ENCODE measurements at places on chromosomes 12 and 14.

DNA sequence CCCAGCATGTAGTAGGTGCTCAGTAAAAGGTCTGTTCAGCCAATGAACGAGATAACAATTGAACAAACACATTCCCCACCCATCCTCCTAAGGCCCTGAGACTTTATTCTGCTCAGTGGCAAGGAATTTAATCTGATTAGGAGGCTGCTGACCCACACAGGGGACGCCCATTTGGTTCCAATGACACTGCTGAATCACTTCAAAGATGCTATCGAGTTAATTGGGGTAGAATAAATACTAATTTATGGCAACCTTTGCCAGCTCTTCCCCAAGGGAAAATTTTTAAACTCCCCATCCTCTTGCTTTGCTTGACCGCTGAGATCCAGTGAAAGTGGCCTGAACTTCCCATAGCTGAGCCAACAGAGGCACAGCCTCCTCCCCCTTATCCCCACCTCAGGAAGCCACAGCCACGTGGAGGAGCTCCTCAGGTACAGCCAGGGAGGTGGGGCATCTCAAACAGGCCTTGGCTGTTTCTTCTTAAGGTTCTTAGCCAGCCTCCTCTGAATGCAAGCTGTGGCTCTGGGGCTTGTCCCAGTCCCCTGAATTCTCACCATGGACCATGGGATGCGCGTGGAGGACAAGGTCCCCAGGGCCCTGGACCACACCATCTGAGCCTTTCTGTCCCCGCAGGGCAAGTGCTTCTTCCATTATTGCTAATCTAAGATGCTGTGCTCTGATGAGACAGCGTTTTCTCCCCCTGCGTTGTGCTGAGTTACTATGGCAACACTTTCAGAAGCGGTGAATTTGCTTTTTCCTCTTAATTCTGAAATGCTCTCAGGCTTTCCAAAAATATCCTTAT lies 26.7 kb downstream of the C14orf132 start:
- DNase-seq = no peak

DNA sequence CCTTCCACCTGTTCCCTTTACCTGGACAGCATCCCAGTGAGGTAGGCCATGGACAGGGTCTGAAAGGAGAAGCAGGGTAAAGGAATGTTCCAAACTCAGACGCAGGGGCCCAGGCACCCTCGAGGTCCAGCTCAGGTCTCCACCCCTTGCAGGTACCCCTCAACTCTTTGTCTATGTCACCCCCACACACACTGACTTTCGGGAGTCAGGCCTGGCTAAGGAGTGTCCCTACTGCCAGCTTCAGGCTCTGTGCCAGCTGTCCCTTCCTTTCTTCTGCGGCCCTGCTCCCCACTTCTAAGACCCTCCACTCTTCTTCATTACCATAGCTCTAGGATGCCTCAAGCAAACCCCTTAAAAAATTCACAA lies 13.6 kb downstream of the FAIM2 start:
- no peak for DNase-seq

DNA sequence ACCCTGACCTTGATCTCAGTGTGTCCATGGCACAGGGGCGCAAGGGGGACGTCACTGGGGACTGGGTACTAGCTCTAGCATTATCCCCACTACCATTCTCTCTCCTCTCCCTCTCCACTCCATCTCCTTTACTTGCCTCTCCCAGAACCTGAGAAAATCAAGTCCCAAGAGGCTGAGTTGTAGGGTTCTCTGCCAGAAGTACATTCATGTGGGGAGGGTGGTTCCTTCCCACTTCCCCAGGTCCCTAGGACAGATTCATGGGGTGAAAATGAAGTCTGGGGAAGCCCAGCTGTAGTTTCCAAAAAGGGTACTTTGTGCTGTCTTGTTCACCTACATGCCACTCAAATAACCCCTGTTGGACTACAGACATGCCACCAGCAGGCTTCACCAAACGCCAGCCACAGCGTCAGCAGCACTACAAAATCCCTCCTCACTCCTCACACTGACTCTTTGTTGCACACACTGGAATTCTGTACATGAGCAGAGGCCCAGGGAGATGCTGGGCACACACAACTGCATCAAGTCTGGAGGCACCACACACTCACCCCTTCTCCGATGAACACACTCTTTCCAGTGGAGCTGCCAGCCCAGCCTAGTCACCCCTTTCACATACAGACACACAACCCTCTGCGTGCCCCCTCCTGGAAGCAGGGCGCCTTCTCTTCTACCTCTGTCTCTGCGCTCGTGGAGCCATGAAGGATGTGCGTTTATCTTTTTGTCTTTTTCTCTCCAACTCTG lies 6.9 kb downstream of the RARG start:
- no peak for DNase-seq

DNA sequence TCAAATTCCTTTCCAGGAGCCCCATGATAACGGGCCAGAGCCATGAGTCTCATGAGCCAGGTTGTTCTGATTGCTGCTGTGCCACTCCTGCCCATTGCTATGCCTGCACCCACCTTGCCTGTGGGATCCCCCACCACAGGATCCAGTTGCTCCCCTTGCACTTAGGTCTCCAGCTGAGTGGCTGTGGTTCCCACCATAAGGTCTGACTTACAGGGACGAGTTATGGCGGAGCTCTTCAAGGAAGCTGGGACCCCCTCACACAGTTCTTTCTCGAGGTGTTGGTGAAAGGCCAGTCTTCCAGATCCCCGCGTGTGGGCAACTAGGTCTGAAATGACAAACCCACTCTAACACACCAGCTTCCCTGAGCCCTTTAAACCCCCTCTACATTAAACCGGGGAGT lies 111.9 kb upstream of the C14orf180 start:
- DNase-seq = no peak

- DNase-seq = peak; percentile 87
Measured at GRCh38 chr12:6700646-6701051, at the start of gene PIANP. PIANP (minus strand) TSS chr12:6700815; CDS start chr12:6698061, 2,754 bp downstream.

DNA sequence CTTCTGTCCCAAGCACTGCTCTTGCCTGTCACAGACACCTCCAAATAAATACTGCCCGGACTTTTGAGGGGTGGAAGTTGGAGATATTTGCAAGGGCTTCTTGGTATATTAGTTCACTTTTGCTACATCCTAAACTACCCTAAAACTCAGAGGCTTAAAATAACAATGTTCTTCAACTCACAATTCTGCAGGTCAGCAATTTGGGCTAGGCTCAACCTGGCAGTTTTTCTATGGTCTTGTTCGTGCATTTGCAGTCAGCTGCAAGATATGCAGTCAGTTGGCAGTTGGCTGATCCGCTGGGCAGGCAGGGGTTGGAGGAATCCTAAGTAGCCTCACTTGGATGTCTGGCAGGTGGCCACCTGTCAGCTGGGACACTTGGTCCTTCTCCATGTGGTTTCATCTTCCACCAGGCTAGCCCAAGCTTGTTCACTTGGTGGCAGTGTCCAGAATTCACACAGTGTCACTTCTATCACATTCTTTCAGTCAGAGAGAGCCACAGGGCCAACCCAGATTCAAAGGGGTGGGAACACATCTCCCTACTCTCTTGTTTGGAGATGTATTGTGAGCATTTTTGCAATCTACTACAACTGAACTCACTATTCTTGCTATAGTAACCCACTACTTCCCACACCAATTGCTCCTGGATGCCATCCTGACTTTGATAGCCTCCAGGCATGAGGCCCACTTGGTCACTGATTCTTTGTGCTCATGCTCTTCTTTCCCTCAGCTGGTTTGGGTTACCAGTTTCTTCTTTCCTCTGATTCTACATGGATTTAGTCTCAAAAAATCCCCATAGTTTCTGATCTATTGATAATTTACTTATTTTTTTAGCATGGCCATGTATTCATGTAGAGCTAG lies 27.8 kb upstream of the CAPRIN2 start:
- no peak for DNase-seq

GRCh38 chr12:109264943-109265650 lies 44.0 kb downstream of the FOXN4 start:
- no peak for DNase-seq

DNA sequence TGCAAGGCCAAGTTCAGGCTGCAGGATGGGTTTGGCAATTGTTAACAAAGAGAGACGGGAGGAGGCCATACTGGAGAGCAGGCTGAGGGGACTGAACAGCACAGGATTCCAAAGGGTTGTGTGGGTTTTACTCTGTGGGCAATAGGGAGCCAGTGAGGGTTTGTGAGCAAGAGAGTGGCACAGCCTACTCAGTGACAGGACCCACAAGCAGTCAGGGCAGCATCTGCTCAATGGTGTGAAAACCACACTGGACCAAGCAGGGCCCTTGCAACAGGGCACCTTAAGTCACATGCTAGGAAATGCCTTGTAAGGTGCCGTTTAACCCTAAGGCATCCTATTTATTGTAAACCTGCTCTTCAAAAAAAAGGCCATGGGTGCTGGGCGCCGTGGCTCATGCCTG lies 22.0 kb downstream of the SYNE3 start:
- no peak for DNase-seq

GRCh38 chr12:68759852-68760251 lies 13.9 kb downstream of the SLC35E3 start:
- no peak for DNase-seq

GRCh38 chr12:131135786-131136538 lies 182.3 kb downstream of the ADGRD1 start:
- DNase-seq = no peak

- no peak for DNase-seq
Measured at GRCh38 chr12:109737126-109737525, 23.5 kb downstream of the FAM222A start.

- DNase-seq = no peak
Measured at GRCh38 chr14:21476523-21476924, 235 bp downstream of the RAB2B start.

Data from NCI-H2171 (cell line).